ENCODE measurements at places on chromosomes 6 and 20.
A peak's percentile ranks its signal among the peaks of the same experiment; 100 is the strongest.

GRCh38 chr20:58017970-58018530, 210.4 kb downstream of the ANKRD60 start:
- no peak for DNase-seq

DNA sequence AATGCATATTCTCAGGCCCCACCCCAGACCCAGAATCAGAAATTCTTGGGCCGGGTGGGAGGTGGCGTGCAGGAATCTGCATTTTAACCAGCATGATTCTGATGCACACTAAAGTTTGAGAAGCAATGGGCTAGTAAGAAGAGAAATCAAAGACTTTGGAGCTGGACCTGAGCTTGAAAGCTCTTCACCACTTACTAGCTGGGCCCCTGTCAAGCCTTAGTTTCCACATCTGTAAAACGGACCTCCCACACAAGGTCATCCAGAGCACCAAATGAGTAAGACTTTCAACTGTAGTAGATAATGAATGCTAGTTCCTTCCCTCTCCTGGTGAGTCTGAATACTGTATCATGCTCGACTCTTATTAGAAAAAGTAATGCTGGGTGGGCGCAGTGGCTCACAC, 87.0 kb downstream of the TBC1D7 start:
- no peak for DNase-seq

DNA sequence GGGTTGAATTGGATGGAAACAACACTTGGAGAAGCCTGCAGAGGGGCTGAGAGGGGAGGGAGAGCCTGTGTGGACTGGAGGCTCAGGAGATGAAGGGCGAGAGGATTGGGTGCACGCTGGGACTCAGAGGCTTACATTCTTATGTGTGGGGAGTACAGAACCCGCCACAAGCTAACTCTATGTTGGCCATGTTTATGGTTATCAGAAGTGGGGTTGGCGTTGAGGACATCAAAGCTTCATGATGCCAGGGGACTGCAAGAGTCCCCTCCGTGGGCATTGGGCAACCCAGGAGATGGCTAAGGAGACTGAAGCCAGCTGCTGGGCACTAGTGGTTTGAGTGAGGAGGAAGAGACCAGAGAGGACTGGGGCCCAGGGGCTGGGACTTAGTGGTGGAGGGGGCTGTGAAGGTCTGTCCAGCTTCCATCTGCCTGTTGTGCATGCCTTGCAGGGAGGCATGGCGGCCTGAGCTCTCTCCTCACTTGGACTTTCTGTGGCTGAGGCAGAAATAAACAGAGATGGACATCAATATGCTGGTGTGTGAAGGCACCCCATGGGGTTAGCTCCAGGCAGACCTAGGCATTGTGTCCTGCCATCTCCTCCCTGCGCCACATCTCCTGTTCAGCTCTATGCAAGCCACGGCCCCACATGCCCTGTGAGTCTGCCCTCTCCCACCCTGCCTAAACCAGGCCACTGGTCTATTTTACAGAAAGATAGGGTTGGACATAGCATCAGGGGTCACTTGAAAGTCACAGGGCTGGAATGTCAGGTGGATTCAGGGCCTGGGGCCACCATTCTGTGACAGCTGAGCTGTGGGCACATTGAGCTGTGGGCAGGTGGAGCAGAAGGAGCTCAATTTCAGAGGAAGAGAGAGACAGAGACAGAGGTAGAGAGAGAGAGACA, 61.6 kb downstream of the PHACTR3 start:
- no peak for DNase-seq

GRCh38 chr6:79168695-79168980, 65.8 kb downstream of the HMGN3 start:
- no peak for DNase-seq

- DNase-seq = peak; percentile 96
Observed at GRCh38 chr6:52664186-52664990, 6.5 kb upstream of the TMEM14A start.

DNA sequence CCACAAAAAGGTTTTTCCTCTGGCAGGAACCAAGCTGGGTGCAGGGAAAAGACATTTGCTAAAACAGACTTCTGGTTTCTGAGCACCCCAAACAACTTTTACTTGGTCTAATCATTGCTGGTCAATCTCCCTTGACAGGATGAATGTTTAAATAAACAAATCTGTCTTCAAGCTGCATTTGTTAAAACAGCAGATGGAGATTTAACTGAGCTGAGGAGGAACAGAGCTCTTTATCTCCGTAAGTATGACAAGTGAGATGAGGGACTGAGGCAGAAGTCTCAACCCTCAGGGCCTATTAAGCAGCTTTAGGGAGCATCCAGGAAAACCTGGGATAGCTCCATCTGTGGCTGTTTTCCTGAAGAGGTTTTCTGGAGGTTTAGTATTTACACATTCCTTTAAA, 40.6 kb downstream of the NINL start:
- no peak for DNase-seq

- no peak for DNase-seq
Observed at GRCh38 chr6:7106215-7106751, 1.5 kb upstream of the RREB1 start.

GRCh38 chr6:90109141-90109540, 187.5 kb downstream of the BACH2 start:
- DNase-seq = no peak

GRCh38 chr20:24579475-24579874, 110.0 kb downstream of the SYNDIG1 start:
- DNase-seq = no peak

DNA sequence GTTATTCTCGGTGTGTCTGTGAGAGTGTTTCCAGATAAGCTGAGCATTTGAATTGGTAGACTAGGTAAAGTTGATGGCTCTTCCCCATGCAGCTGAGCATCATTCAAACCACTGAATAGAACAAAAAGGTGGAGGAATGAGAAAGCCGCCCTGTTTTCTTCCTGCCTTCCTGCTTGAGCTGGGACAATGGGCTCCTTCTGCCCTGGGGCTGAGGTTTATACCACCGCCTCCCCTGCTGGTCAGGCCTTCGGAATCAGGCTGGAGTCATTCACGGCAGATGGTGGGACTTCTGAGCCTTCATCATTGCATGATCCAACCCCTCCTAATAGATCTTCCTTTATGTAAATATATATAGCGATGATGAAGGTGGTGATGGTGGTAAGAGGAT, 124.9 kb downstream of the ANKRD60 start:
- no peak for DNase-seq

- no peak for DNase-seq
Observed at GRCh38 chr6:111841822-111842221, 31.4 kb downstream of the FYN start.

DNA sequence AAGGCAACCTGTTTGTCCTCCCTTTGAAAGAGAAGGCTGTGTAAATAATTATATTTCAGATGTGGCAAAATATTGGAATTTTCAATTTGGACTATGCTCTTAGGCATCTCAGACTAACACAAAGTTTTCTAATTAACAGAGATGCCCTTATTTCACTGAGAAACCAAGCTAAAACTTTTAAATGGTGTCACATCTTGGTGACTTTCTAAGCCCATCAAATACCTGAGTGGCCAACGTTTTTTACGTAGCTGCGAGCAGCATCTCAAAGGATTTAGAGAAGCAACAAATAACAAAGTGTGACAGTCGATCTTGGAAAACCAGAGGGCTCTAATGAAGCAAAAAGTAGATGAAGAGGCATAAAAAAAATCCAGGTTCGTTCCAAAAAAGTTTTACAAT, 3.4 kb upstream of the HEY2 start:
- DNase-seq = no peak

DNA sequence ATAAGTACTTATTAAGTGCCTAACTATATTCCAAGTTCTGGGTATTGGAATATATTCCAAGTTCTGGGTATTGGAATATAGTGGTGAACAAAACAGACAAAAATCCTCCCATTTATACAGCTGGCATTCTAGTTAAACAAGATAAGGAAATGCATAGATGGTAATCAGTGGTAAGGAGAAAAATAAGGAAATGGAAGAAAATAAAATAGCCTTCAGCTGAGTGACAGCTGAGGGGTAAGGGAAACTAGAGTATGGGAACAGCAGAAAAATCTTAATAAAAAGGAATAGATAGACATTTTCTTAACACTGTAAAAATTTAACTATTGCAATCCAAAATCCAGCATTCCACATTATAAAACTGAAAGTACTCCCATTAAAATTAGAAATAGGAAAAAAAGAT, 17.2 kb upstream of the WFDC10A start:
- no peak for DNase-seq

- DNase-seq = no peak
Observed at GRCh38 chr6:53581173-53581773, 36.4 kb upstream of the GCLC start.

- DNase-seq = no peak
Observed at GRCh38 chr6:27865850-27866356, 46.3 kb downstream of the OR2B2 start.
